ENCODE measurements at places on chromosomes 4 and X.

DNA sequence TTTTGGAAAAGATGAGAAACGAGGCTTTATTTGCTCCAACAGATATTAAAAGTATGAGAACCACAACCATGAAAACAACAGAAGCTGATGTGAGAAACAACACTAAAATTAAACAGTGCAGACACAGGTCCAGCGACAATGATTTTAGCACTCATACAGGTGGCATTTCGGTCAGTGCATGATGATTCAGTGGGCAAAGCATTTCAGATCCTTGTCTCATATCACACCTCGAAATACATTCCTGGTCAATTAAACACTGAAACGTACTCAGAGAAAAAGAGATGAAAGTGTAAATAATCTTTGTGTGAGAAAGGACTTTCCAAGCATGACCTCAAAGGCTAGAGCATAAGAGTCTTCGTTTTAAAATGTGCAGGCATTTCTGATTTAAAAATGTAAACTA lies 85.2 kb downstream of the ACOX3 start:
- DNase-seq: no peak

GRCh38 chr4:86122404-86122803 lies 237.4 kb downstream of the MAPK10 start:
- no peak for DNase-seq

DNA sequence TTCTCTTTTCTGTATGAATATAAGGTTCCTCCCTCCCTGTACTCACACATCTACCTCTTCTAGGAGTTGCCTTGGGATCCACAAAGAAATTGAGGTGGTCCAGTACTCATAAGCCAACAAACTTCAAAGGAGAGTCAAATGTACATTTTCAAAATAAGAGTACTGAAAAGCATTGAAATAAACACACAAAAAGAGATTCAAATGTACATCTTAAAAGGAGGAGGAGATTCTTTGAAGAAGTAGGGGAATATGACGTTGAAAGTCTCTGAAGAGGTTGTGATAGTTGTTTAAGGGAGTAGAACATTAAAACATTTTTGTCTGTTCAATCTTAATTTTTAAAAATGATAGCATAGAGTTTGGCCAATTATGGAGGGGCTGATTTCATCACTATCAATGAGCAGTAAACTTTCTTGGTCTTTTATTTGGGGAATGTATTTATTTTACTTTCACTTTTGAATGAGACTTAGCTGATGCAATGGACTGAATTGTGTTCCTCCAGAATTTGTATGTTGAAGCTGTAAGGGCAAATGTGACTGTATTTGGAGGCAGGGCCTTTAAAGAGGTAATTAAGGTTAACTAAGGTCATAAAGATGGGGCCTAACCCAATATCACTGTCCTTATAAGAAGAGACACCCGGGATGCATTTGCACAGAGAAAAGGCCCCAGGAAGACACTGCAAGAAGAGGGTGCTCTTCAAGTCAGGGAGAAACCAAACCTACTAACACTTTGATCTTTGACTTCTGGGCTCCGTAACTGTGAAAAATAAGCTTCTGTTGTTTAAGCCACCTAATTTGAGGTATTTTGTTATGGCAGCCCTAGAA lies 226.3 kb upstream of the PGRMC2 start:
- DNase-seq: no peak

- no peak for DNase-seq
Observed at GRCh38 chrX:49842621-49843020, 13.5 kb downstream of the PAGE4 start.

DNA sequence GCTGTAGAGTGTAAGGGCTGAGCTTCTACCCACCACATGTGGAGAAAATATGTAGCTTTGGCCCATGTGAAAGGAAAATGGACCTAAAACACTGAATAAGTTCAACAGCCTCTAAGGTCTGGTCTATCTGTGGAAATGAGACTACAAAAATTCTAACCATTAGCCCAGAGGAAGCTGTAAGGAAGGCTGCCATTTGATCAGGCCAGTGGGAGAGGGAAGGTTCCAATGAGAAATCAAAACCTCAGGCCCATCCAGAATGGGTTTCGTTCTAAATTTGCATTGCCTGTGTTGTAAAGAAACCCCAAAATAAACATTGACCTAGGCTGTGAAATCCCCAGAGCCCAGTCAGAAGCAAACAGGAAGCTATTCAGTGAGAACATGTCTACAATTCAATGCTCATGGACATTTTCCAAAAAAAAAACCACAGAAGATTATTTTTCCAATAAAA lies 320.4 kb upstream of the SLC7A11 start:
- no peak for DNase-seq

DNA sequence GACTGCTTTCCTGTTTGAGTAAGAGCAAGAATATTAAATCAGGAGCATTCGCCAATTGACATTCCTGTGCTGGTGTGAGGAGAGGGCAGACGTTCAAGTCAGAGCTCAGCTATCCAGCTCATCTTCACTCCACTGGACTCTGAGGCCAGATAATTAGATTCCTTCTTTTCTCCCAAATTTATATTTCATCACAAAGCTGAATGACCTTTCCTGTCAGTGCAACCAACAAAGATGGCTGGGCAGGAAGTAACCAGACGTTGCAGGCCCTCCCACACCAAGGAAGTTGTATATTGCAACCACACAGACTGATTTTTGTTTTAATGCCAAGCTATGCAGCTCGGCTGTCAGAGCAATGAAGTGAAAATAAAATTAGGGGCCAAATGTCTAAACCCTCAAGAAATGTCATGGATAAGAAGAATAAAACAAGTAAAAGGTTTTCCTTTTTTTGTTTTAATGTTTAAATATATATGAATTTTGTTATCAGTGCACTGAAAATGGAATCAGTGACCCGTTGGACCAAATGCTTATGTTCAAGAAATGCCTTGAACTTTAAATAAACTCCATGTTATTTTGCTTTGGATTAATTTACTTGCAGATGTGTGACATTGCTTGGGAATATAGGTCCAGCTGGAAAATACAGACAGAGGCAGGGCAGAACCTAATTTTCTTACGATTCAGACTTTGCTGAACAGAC lies 578.9 kb upstream of the FAT1 start:
- DNase-seq: no peak

DNA sequence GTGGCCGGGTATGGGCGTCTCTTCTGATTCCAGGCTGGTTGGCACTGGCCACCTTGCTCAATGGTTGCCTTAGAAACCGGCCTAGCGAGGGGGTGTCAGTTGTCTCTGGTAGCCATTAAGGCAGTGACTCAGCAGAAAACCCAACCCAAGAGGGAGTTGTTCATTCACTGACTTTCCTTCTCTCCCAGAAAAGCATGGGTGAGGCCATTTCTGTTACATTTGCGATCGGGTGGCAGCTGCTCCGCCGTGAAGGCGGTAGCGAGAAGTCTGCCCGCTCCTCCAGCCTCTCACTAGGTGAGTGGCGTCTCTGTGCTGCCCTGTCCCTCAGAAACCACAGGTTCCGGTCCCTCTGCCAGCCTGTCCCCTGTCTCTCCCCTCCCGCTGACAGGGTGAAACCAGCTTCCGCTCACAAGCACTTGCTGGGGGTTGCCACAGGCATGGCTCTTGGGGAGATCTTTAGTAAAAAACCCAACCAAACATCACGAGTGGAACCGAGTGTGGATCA lies 17.4 kb downstream of the IRAK1 start:
- DNase-seq: no peak

DNA sequence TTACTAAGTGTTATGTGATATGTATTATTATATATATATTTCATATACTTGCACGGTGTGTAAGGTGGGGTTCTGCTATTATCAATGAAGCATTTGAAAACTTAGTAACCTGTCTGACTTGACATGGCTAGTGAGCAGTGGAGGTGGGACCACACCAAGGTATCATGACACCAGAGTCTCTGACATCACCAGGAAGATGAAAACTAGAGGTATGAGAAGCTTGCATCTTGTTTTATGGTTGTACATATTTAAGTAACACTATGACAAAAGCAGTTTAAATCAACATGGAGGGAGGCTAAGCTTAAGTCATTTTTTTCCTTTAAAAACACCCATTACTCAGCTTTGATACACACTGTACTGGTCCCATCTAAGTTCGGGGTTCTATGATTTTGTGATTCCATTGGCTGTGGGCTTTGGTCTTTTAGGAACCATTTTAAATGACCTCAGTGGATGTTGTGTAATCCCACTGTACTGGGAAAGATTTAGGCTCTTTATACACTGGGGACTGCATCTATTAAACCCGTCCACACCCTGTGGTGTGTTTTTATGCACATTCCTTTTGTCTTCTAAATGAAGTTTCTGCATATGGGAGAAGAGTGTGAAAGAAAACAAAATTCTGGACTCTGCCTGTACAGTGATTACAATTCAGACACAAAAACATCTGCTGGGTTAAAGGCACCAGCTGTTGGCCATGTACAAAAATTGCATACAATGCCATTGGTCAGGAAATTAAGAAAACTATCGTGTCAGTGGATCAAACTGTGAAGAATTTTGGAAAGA lies 570.6 kb downstream of the SPRY1 start:
- no peak for DNase-seq

DNA sequence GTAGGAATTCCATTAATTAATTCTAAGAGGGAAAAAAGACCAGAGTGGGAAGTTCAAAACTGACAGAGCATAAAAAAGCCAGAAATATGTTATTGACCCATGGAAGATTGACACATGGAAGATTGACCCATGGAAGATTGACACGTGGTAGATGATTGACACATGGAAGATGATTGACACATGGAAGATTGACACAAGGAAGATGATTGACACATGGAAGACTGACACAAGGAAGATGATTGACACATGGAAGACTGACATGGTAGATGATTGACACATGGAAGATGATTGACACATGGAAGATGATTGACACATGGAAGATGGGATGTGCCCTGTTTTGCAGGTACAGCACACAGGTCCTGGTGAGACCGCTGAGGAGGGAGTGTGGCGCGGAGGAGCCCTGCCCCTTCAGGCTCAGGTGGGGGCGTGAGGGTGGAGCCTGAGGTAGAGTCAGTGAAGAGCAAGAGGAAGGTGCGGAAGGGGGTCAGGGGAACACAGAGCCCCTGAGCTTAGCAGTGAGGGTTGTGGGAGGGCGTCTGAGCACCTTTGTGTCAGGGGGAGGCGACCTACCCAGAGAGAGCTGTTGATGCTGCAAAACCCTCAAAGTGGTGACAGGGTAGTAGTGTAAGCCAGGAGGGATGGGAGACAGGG lies 15.8 kb upstream of the PDE6B start:
- no peak for DNase-seq

GRCh38 chr4:83221897-83222441 lies 62.6 kb downstream of the COQ2 start:
- DNase-seq: no peak

DNA sequence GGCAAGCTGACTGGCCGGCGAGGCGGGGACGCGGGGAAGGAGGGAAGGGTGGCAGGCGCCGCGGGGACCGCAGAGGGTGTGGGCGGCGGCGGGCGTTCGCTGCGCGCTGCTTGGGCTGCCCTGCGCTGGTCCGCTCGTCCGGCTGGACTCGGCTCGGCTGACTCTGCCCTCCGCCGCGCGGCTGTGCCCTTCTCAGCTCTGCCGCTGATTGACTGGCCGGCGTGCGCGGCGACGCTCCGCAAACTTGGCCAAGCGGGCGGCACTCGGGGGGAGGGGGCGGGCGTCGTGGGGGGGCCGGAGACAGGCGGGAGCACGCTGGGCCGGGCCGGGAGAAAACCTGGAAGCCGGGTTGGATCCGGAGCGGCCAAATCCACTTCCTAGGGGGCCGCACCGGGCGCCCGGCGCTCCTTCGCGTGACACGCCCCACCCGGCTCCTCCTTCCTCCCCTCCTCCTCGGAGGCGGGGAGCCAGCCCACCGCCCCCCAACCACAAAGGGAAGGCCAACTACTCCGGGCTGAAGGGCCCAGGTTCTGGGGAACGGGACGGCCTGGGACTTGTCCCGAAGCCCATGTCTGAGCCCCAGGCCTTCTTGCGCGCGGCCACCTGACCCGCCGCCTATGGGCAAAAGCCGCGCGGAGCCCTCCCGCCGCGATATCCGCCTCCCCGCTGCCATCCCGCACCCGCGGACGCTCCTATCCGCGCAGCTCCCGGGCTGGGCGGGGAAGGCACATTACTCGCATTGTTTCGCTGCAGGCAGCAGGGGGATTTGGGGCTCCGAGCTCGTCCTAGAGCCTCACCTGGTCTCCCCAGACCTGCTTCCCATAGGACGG lies at the start of gene GPC4:
Gene GPC4, minus strand, starts transcription at position 214 of the 830 bp plus-strand sequence. CDS start 524 bp downstream, outside the sequence.
- no peak for DNase-seq

DNA sequence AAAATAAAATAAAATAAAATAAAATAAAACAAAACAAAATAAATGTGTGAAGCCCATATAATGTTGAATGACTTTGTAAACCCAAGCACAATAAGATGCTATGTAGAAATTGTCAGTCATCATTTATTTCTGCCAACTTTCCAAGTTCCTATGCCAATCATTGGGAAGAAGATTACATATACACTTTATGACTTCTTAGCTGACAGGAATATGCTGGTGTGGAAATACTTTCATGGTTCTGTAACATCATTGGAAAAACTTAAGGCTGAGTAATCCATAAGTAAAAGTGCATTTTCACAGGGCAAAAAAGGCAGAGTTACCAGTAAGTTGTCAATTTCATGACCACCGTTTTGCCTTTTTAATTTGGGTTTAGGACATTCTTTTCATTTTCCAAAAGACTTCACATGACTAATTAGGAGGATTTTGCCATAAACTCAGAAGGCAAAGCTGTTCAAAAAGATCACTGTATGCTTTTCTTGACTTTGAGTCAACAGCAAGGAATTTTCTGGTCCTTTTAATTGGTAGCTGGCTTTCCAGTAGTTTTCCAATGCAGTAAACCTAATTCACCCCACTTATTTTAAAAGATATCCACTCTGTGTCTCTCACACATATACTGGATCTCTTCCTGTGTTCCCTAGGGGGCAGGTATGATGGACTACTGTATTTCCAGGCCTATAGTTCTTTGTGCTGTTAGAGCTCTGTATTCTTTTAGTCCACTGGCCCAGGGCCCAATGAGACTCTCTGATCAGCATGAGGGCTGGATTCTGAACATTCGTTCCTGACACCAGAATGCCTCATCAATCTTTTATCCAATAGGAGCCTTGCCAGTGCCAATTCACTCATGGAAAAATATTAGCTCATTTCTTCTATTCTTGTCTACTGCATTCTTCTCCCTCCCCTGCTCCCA lies 26.2 kb upstream of the SCRG1 start:
- DNase-seq: no peak

DNA sequence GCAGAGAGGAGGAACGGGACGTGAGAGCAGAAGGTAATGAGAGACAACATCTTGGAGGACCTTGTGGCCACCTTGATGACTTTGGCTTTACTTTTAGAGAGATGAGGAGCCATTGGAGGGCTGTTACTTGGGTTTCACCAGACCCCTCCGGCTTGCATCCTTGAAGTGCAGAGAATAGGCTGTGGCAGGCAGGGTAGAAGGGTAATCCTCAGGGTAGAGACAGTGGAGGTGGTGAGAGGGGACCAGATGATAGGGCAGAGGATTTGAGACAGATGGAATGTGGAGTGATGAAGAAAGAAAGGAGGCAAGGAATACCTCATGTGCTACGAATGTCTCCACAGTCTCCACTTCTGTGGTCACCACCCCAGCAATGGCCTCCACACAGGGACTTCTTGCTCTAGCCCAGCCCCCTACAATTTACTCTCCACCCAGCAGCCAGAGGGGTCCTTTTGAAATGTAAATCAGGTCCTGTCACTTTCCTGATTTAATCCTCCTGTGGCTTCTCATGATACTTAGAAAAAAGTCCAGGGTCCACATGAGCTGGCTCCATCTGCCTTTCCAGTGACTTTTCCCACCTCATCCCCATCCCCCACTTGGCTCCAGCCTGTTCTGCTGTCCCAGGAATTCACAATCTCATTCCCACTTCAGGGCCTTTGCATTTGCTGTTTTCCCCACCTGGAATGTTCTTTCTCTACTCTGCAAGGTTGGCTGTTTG lies 115.0 kb downstream of the PJA1 start:
- no peak for DNase-seq

- no peak for DNase-seq
Observed at GRCh38 chr4:110184791-110185155, 13.6 kb downstream of the ELOVL6 start.

GRCh38 chrX:74492720-74493201 lies 71.5 kb downstream of the SLC16A2 start:
- DNase-seq: peak; percentile 1
